ENCODE measurements at places on chromosomes 3 and 15.
A peak's percentile ranks its signal among the peaks of the same experiment; 100 is the strongest.

- ATAC-seq: no peak
These were observed 667.0 kb downstream of the FHIT start for GRCh38 chr3:60584250-60584649.

DNA sequence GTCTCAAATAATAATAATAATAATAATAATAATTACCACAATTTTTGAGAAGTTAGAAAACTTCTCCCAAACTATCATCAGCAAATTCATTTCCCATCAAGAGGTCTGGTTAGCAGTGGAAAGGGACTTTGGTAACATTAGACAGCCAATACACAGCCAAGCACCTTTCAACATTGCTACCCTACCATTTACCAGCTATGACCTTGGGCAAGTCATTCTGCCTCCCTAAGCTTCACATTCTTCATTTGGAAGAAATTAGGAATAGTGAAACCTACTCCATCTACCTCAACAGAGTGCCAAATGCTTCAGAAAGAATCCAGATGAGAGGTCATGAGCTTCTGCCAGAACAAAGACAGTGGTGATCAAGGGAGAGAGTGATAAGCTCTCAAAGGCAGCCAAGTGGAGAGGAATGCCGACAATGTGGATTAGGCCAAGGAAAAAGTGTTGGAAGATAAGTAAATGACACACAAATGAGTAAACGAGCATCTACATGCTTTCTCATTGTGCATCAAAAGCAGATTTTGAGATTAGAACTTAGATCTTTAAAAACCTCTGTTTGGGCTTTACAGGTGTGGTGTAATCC is 42.9 kb upstream of the LPP start:
- no peak for ATAC-seq

DNA sequence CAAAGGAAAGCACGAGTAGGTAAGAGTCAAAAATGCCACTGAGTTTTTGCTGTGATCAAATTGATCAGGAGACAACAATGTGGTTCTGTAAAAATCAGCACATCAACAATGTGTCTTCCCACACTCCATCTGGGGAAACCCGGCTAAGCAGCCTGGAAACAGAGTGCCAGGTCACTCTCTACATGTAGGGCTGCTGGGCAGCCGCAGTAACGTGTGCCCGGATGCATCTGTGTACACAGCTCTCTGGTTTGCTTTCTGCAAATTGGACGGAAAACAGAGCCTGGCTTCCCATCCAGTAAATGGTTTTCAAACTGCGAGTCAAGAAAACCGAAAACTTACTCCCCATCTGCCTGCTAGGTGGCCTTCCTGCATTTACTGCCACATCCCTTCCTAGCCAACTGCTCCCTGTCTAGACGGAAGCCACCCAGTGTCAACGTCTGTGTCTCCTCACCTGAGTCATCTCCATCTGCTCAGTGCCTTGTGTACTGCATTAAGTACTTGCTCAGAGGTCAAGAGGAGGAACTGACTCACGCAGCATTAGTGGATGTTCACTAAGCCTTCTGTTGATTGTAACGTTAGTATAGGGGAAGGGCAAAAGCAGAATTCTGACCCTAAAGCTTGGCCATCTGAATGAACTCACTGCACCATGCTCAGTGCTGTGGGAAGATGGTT is 124.1 kb downstream of the TJP1 start:
- ATAC-seq: peak; percentile 86

DNA sequence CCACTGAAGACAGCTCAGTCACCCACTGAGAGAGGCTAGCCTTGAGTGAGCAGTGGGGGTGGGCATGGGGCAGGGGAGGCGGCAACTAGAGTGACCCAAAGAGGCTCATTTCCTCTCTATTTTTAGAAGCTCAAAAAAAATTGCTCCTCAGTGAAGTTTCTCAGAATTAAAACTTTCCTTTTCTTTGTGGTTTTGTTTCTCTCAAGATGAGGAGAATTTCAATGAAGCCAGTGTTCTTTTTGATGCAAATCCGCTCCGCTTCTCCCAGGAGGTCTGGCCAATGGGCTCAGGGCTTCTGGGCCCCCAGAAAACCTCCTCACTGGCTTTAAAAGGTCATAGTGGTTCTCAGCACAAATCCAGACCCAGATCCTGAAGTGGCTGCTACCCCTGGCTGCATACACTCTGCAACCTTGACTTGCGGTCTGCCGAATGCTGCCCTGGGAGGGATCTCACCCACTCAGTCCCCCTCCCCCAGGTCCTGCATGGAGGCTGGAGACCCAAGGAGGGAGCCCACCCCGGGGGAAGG is at the start of gene ACSBG1:
Gene ACSBG1 (minus strand): TSS at position 51 of the 526 bp plus-strand sequence. CDS start 64 bp downstream, outside the sequence.
- no peak for ATAC-seq

DNA sequence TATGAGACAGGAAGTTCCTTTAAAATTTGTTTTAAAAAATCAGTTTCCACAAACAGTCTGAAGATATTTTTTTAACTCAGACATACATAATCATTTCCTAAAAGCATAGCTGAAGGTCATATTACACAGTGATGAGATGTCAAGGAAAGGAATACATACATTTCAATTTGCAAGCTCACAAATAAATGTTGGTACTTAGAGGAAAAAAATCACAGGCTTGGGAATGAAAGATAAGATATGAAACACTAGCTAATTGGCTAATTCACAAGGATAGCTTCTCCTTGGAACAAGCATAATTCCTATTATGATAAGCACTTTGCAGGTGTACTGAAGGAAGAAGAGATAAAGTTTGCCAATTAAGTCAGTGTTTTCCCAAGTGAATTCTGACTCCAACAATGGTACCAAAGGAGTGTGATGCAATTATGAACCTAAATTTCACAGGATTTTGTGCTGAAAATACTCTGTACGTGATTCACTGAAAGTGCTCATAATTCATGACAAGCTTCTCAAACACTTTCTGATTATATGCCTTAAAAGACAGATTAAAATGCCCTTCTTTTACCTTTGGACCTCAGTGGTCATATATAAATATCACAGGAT is 112.4 kb downstream of the FRMD5 start:
- ATAC-seq: peak; percentile 38

GRCh38 chr15:40256638-40257235 is 17.9 kb downstream of the PAK6 start:
- ATAC-seq: peak; percentile 19

DNA sequence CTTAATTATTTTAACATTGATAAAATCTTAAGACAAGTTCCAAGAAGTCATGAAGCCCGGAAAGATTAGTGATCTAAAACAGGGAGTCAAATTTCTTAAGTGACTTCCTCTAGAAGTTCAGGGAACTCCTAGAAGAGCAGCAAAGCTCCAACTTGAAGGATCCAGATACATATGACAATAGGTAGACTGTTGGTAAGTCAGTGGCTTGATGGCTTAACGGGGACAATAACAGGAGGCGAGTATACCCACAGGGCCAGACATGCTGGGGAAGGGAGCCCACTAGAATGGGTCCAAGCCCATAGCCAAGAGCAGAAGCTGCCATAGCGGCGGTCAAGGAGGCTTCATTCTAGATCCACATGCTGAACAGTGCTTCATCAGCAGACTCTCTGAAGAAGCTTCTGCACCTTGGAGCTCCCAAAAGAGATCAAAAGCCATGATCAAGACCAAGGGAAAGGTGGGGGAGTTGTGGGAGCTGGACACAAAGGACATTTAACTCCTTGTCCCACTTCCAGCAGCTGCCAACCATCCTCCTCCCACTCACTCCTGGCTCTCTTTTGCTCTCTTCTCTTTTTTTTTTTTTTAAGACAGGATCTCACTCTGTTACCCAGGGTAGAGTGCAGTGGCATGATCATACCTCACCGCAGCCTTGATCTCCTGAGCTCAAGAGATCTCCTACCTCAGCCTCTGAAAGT is 10.2 kb upstream of the CA12 start:
- ATAC-seq: no peak

DNA sequence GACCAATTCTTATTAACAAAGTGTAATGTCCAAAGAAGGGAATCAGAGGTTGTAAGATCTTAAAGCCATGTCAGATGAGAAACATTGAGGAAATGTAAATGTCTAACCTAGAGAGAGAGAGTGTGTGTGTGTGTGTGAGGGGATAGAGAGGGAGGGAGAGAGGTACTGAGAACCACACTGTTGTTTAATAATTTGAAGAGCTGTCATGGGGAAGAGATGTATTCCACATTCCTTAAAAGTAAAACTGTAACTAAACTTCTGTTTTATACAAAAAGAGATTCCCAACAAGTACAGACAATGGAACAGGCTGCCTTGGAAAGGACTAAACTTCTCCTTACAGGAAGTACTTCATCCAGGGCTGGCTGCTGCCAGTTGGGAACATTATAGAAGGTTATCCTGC is 68.9 kb upstream of the BOC start:
- no peak for ATAC-seq

- ATAC-seq: peak; percentile 34
These were observed 1114.3 kb downstream of the IGSF11 start for GRCh38 chr3:117920253-117920898.

GRCh38 chr3:37662785-37663184 is 198.9 kb upstream of the CTDSPL start:
- no peak for ATAC-seq

DNA sequence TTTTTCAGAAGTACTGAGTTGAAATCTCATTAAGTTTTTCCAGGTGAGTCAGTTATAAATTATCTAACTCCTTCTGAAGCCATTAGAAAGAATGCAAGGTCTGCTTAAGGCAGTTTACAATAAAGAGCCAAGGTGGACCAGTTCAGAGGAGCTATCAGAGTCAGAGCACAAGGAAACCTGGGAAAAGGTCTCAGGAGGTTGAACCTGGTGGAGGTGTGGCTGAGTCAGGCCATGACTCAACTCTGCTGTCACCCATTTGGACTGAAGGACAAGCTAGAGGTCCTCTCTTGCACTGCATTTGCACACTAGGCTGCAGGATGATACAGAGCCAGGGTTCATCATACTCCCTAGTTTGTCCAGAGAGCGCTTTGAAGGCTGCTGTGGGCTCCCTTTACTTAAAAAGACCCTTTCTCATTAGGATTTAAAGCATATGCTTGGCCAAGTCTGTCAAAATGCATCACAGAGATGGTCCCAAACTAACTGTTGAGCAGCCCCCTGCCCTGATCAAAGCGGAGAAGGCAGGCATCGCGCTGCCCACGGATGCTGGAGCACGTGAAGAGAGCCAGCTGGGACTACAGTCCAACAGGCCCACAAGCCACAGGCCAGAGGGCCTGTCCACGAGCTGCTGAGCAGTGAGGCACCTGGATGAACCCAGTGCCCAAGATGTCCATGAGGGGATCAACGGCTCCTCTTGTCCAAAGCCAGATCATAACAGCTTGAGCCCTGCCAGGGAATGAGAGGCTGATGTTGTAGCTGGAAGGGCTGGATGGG is 26.0 kb upstream of the MRPS22 start:
- ATAC-seq: peak; percentile 13

- no peak for ATAC-seq
These were observed 103.4 kb downstream of the IL20RB start for GRCh38 chr3:137061186-137061585.

GRCh38 chr3:8001712-8002111 is 499.9 kb upstream of the LMCD1 start:
- ATAC-seq: no peak

- no peak for ATAC-seq
These were observed 6.9 kb upstream of the IL16 start for GRCh38 chr15:81189583-81190283.

DNA sequence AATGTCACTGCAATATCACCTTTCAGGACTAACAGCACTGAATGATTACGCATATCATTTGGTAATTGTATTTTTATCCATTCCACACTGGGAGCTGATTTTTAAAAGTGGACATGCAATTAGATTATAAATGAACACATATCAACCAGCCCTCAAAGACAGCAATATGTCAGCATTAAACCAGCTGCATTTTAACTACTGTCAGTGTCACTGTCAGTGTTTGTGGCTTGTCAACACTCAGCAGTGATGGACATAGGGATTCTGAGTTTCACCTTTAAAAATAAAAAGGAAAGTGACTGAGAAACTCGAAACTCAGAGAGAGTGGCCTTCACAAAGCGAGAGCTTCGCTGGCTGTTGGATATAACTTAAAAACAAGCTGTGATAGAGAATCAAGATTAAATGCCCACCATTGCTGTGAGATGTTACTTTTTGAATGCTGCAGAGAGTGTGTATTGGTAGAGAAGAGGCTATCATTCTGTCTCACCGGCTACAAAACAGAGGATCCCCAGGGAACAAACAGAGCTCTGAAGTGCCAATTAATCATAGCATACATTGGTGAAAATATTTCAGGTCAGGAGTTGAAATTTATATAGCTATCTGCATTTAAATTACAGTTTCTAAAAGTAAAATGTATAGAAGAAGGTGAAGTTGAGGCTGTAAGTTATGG is 635.8 kb downstream of the SQOR start:
- ATAC-seq: no peak
